EL (cell line): ENCODE measurements at places on chromosomes 4 and X.

DNA sequence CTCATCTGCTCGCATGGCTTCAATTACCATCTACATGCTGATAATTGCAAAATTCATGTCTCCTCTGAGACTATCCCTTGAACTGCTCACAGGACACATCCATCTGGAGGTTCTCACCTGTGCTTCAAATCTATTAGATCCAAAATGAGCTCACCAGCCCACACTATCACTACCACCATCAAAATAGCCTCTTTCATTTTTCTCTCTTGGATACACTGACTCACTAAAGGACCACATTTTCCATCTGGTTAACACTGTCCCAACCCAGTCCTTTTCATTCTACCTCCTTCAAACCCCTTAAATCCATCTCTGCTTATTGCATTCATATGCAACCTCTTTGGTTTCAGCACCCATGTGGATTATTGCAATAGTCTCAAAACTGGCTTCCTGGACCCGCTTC is 497.6 kb downstream of the MID1IP1 start:
- no peak for DNase-seq

DNA sequence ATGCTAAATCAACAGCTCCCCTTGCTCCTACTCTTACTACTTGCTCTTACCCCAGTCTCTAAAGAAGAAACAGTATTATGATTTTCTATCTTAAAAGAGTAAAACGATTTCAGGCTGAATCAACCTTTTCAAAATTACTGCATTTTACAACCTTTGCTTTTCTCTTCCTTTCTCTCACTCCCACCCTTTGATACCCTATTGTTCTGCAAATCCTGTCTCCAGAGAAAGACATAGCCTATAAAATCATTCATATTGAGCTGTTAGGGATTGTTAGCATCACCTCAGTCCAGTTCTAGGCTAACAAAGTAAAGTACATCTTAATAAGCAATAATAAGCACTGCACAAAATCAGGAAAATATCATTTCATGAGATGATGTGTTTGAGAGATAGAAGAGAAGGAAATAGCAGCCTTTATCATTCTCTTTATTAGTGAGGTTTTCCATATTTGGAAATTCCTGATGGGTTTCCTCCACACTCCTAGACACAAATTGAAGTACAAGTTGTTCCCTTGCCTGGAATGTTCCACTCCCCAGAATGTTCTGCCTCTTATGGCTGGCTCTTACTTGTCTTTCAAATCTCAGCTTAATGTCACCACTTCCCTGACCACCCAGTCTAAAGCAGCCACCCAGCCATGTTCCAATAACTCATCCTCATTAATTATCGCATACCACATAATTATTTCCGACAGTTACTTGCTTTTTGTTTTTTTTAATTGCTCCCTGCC is 219.7 kb downstream of the PALLD start:
- no peak for DNase-seq

DNA sequence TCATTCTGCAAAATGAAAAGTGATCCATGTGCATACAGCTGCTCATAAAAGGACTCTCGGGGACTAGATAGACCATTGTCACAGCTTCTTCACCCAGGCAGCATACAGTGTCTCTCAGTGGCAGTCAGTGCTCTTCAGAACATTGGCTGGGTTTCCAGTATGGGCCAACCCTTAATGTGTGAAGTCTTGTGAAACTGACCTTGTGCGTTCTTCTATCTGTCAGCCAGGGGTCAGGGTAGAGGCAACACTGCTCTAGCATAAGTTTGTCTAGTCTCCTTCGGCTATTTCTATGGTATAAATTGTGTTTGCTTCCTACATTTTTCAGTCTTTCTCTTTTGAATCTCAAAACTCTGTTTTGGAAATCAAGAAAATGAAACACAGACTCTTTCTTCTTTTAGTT is 37.0 kb upstream of the SMIM31 start:
- no peak for DNase-seq

DNA sequence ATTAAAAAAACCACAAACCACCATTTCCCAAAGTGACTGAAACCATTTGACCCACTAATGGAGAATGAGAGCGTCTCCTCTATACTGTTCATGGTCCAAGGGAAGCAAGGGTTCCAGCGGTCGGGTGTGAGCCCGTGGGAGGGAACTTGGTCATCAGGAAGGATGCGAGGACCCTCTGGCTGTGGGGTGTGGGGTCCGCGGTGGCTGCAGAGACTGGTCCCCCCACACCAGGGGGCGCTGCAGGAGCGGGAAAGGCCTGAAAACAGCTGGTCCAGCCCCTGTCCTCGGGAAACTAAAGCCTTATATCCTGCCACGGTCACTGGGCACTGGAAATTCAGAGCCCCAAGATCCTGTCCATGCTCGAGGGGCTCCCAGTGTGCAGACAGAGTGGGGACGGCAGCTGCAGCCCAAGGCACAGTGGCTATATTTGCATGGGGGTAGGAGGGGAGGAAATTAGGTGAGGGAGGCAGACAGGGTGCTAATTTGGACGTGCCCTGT is 4.3 kb downstream of the BLOC1S4 start:
- peak; percentile 69 for DNase-seq
